Stimulated activated CD4-positive, alpha-beta T cell treated with anti-CD3 and anti-CD28 coated beads, Interleukin-4, amount 100 ng/mL, for 48 hours (primary cell): ENCODE measurements at places on chromosomes 6 and 20.
A peak's percentile ranks its signal among the peaks of the same experiment; 100 is the strongest.

DNA sequence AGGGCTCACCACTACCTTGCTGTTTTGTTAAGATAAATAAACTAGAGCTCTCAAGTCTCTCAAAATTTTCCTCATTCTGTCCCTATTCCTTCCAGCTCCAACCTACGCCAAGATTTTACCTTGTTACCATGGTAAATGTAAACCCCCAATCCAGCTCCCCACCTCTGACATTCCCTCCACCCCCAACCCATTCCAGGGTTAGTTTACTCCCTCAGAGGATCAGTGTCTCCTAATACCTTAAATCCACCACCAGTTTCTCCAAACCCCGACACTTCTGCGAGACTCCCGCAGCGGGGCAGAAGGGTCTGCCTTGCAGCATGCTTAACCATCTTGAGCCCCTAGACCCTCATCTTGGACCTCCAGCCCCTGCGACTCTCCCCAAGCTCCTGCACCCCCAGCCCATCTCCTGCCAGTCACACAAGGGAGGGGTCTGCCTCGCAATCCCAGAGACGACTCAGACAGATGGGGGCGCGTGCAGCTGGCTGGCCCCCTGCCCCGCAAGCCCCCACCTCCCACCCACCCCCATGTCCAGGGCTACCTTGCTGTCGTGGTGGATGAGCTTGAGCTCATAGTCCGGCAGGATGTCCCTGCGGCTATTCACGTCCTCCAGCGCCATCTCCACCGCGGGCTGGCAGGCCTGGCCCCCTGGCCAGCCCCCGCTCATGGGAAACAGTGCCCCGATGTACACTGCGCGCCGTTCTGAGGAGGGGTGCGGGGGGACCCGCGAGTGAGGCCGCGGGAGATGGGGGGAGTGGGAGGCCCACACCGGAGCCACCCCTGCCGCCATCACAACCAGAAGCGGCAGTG is 5.8 kb downstream of the GABBR1 start:
- no peak for DNase-seq

- DNase-seq: no peak
These were observed 102.1 kb downstream of the EYA4 start for GRCh38 chr6:133343220-133343619.

DNA sequence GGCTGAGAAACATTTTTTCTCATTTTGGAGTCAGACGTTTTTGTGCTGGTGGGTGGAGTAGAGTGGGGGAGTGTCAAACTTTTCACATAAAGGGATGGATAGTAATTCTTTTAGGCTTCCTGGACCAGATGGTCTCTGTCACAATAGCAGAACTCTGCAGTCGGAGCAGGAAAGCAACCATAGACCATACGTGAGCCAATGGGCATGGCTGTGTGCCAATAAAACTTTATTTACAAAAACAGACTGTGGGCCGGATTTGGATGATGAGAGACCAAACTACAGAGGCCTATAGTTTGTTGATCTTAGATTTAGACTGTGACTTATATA is 70.8 kb upstream of the SLC22A23 start:
- DNase-seq: no peak

- no peak for DNase-seq
These were observed 24.6 kb downstream of the SLCO4A1 start for GRCh38 chr20:62666736-62667529.

DNA sequence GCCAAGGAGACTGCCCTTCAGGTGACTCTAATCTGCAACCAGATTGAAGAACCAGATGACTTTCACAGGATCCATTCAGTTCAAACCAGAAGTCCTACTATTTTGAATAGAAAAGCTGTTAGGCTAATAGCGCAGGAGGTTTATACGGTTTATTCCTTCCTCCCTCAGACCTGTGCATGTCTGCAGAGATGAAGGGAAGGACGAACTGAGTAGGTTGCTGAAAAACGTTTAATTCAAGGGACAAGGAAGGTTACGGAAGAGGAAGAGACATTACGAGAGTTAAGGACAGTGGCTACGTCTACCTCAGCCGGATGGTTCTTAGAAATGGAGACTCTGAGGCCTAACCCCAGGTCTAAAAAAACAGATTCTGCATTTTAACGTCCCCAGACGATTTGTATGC is 978 bp downstream of the AURKA start:
- no peak for DNase-seq

DNA sequence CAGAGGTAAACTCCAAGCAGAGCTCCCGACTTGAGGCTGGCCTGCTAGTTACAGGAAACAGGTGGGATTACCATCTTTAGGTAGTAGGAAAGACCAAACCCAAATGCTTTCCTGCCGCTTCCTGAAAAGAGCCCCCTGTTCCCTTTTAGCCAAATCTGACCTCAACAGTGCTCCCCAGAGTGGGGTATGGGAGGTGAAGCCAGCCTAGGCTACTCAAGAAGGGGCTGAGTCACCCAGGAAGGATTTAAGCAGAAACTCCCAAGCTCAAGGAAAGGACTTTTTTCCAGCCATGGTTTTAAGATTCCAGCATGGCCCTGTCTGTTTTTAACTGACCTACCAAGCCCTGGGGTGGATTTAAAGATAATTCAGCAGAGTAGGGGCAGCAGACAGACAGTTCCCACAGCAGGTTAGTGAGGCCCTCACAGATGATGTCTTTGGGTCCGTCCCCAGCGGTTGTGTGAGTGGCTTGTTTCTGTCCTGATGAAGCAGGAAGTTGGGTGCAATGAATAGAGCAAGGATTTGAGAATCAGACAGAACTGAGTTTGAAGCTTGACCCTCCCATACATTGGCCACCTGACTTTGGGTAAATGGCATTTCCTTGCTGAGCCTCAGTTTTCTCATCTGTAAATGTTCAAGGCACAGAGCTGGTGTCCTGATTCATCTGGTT is 76.9 kb upstream of the MAFB start:
- DNase-seq: no peak

GRCh38 chr20:4111440-4112411 is 96.4 kb upstream of the RNF24 start:
- DNase-seq: no peak

DNA sequence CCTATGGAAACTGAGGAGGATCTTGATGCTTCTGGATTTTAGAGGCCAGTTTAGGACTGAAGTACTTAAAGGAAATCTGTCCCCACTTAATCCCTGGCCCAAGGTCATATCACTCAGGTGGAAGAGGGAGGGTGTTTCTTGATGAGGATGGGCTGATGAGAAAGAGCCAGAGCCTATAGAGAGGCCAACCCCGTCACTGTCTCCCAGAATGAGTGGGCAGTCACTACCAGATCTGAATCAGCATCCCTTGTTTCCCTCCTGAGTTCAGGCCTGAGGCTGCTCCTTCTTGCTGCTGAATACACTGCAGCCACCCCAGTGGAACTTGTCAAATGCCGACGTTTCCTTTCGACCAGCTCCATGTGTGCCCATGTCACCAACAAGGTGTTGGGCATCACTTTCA is 14.8 kb downstream of the ARMC12 start:
- peak; percentile 40 for DNase-seq

GRCh38 chr6:108209738-108210137 is 43.9 kb downstream of the NR2E1 start:
- DNase-seq: no peak

DNA sequence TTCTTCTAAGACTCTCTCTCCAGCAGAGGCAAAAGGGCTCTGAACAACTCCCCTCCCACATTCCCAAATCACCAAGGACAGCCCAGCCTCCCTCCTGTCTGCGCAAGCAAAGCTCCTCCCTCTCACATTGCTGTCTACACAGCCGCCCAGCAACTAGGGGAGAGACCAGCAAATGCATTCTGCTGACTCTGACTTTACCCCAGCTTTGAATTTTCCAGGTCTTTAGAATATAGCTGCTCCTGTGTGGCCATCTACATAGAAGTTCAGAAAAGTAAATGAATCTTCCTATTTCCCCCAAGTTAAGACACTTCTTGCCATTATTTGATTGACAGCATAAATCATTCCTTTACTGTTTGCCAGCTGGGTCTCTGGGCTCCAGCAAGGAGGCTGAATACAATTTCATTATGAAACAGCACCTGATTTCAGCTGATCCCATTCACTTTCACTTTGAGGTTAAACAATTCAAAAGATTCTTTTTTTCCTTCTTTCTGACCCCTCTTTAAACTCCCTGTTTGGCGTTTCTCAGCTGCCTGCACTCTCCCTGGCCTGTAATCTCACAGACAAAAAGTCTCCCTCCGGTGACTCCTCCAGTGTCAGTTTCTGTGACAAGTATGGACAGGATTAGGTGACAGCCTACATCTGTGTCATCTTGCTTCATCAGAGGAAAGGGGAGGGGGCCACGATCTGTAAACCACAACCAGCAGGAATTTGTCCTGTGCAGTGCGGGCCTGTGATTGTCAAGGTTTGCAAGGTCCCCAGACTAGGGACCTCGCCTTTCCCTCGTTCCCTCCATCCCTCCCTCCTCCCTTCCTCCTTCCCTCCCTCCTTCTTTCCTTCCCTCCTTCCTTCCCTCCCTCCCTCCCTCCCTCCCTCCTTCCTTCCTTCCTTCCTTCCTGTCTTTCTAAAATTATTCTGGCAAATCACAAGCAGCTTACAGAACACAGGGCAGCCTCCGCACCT is 205.6 kb upstream of the RIN2 start:
- no peak for DNase-seq
